Stimulated activated CD8-positive, alpha-beta memory T cell treated with anti-CD3 and anti-CD28 coated beads, Interleukin-15, amount 100 ng/mL, for 48 hours (primary cell): ENCODE measurements at places on chromosomes 13 and 19.

DNA sequence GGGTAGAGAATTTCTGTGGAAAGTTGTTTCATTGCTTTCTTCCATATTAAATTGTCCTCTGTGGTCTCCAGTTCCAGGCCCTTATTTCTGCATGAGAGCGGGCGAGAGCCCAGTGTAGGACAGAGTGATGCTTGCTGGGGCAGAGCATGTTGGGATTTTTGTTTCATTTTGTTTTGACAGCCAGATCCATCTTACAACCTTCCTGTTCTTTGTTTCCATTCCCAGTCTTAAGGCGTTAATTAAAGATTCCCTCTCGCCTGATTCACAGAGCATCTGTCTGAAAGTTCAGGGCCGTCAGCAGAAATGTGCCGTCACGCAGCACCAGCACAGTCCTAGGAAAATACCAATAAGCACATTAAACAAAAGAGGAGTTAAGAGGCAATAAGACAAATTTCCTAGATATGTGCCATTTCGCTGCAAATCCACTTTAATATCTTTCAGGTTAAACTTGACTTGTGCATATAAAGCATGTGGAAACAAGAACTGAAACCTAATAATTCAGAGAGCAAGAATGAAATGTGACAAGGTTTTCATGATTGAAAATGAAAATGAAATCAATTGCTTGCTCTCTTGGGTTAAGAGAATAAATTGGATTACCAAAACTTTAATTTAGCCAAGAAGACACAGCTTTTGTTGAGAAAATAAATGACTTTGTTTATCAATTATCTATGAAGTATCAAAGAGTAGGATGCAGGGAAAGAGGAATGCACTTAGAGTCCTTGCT, 210.7 kb upstream of the SLC10A2 start:
- no peak for DNase-seq

GRCh38 chr19:33394723-33395560, 21.4 kb downstream of the CEBPG start:
- no peak for DNase-seq

DNA sequence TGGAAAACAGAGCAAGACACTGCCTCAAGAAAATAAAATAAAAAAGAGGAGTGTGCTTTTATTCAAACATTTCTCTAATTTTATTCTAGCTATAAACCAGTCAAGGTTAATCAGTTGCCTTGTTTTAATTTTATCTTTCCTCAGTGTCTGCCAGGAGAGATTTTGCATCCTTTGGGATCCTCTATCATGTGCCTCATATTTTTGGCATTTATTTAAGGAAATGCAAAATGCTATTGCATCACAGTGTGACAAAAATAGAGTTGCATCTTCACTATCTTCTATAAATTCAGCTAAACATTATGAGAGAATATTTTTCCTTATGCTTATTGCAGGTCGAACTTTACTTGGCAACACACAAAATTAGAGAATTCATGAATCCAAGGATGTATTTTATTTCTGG, 639.0 kb upstream of the KLF12 start:
- no peak for DNase-seq

- no peak for DNase-seq
Observed at GRCh38 chr19:18777301-18778075, 13.6 kb downstream of the COMP start.

- no peak for DNase-seq
Observed at GRCh38 chr19:54572696-54573311, 786 bp upstream of the LILRA2 start.

DNA sequence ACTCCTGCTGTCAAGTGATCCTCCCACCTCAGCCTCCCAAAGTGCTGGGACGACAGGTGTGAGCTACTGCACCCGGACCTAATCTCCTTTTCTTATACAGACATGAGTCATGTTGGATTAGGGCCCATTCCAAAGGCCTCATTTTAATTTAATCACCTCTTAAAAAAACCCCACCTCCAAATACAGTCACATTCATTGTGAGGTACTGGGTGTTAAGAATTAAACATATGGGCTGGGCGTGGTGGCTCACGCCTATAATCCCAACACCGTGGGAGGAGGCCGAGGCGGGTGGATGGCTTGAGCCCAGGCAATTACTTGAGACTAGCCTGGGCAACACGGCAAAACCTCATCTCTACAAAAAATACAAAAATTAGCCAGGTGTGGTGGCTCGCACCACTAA, 46.6 kb downstream of the PIN1 start:
- DNase-seq = no peak

GRCh38 chr13:113776231-113777125, 17.5 kb downstream of the TMEM255B start:
- DNase-seq = no peak

- DNase-seq = no peak
Observed at GRCh38 chr19:50632151-50632835, 7.4 kb downstream of the SYT3 start.

- no peak for DNase-seq
Observed at GRCh38 chr19:42285541-42285941, 16.4 kb upstream of the PRR19 start.

DNA sequence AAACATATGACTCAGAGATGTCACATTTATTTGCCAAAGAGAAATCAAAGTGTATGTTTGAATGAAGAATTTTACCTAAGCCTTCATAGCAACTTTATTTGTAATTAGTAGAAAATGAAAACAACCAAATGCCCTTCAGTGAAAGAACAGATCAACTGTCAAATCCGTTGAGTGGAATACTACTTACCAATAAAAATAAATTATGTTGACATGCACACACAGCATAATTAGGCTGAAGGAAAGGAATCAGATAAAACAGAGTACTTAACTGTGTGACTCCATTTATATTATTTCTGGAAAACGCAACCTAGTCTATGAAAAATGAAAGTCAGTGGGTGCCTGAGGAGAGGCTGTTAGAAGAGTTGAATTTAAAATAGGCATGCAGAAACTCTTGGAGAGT, 1034.6 kb upstream of the PCDH9 start:
- DNase-seq = no peak

- DNase-seq = no peak
Observed at GRCh38 chr13:28529836-28530235, 34.9 kb upstream of the FLT1 start.

DNA sequence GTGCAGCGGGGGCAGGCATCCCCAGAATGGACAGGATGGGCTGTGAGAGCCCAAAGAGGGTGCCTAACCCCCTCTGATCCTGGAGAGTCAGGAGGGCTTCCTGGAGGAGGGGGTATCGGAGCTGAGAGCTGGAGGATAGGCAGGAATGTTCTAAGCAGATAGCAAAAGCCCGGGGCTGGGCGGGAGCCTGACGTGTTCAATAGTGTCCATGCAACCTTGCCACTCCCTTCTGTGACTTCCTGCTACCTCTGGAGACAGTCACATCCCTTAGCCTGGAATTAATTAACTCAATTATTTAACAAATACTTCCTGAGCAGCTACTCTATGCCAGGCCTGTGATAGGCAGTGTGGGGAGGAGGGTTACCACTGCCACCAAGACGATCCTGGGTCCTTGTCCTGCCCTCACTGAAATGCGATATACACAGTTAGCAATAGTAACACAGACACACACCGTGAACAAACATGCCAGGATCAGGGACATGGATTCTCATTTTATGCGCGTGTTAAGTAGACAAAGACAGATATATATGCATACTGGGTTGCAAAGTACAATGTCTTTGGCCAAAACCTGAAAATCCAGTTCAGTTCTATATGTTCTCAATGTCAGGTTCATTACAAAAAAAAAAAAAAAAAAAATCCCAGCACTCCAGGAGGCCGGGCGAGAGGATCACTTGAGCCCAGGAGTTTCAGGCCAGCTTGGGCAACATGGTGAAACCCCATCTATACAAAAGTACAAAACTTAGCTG, 10.7 kb downstream of the AP2S1 start:
- no peak for DNase-seq

- DNase-seq = no peak
Observed at GRCh38 chr13:76822698-76823267, 63.4 kb downstream of the KCTD12 start.

DNA sequence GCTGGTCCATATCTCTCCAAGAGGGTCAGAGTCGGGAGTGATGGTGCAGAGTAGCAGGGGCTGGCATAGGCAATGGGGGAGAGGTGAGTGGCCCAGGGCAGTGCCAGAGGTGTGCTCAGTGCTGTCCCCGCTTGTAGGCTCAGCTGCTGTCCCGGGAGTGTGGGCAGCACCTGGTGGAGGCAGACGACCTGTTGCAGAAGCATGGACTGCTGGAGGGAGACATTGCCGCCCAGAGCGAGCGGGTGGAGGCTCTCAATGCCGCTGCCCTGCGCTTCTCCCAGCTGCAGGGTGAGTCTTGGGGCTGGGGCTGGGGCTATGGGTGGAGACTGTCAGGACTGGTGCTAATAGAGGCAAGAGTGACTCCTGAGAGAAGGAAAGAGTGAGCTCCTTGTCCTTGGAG, 39.3 kb downstream of the SPTBN4 start:
- no peak for DNase-seq

GRCh38 chr13:44120849-44121755, 241.4 kb downstream of the LACC1 start:
- DNase-seq = no peak

DNA sequence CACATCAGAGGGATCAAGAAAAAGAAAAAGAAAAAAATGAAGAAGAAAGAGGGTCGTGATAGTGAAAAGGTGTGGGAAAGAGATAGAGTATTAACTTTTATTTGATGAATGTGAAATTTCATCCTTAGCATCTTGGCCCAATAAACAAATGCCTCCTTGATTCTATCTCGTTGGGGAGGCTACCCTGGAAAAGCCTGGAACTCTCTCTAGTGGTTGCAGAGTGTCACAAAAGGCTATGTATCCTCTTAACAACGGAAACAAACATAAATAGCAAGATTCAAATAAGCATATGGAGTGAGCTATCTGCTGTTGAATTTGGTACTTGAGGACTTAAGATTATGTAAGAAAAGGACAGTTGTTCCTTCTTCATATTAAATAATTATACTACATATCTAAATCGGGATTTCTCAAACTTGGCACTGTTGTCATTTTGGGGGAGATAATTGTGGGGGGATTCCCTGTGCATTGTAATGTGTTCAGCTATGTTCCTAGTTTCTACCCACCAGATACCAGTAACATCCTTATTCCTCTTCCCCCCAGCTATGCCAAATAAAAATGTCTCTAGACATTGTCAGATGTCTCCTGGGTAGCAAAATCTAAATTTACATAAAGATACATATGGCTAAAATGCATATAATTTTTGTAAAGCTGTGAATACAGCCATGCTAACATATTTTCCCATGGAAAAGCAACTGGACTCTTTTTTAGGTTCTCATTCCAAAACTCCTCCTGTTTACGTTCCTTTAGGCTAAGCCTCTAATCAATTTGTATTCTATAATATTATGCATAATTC, 557.2 kb downstream of the DCT start:
- no peak for DNase-seq

DNA sequence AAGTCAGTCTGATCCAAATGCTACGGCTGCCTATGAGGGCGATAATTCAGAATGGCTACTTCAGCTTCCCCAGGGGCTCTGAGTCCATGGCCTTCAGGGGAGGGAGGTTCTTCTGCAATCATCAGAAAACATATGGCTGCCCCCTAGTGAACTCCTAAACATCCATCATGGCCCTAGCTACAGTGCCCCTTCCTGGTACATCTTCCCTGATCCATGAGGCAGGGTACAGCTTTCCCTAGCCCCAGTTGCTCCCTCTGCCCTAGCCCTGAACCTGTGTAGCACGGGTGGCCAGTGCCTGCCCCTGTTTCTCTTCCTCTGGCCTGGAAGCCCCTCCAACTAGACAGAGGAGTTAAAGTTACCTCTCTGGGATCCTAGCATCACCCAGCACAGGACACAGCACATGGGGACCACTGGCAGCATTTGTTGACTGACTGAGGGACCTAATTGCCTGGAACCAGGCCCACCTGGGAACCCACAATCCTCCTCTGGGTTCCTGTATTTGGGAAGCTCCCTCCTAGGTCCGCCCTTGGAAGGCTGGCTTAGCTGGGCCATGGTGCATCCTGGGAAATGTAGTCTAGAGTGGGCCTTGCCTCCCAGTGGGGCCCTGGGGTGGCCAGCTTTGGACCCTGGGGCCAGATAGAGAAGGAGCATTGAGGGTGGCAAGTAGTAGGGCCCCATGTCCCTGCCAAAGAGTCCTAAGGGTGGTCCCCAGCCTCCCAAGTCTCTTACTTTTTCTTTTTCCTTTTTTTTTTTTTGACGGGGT, 17.7 kb upstream of the SEMA6B start:
- DNase-seq = no peak

DNA sequence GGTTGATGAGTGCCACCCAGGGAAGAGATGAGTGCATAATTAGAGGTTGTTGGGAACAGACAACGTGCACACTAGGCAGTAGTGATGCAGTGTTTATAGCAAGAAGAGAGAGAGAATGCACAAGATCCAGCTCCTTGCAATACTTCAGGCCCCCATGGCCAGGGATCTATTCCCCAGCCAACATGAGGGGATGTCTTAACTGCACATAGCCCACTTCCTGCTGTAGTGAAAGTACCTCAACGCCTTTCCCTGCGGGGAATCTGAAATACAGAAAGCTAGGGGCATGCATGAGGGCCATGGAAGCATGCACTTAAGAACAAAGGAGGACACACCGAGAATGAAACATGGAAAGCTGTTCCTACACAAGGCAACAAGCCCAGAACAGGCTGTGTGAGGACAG, 636.7 kb upstream of the GPC6 start:
- no peak for DNase-seq

DNA sequence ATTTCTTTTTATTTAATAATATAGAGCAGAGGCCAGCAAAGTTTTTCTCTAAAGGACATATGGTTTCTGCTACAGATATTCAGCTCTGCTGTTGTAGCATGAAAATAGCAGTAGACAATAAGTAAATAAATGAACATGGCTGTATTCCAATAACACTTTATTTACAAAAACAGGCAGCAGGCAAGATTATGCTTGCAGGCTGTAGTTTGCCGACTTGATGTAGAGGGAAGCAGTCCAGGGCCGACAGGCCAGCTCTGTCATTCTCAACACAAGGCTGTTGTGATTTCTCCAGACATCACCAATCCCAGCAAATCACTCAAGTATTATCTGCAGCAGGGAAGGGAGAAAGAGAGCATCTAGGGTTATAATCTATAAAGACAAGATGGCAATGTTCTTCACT, 1062.5 kb upstream of the PCDH9 start:
- no peak for DNase-seq

- DNase-seq = peak; percentile 71
Observed at GRCh38 chr19:42132851-42133528, 744 bp upstream of the POU2F2 start.

DNA sequence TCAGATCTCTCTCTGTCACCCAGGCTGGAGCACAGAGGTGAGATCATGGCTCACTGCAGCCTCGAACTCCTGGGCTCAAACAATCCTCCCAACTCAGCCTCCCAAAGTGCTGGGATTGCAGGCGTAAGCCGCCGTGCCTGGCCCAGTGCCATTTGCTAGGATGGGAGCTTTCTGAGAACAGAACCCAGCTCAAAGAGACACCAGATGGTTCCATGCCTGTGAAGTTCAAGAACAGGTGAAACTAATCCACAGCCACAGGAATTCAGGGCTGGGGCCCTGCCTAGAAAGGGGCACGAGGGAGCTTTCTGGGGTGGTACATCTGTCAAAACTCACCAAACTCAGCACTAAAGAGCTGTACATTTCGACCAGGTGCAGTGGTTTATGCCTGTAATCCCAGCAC, 4.2 kb downstream of the SLC7A9 start:
- DNase-seq = no peak

- DNase-seq = no peak
Observed at GRCh38 chr19:45645068-45645630, 6.0 kb upstream of the EML2 start.
